ENCODE measurements at places on chromosomes 4 and X.

- no peak for DNase-seq
Observed at GRCh38 chr4:116088771-116089170, 975.4 kb upstream of the NDST4 start.

DNA sequence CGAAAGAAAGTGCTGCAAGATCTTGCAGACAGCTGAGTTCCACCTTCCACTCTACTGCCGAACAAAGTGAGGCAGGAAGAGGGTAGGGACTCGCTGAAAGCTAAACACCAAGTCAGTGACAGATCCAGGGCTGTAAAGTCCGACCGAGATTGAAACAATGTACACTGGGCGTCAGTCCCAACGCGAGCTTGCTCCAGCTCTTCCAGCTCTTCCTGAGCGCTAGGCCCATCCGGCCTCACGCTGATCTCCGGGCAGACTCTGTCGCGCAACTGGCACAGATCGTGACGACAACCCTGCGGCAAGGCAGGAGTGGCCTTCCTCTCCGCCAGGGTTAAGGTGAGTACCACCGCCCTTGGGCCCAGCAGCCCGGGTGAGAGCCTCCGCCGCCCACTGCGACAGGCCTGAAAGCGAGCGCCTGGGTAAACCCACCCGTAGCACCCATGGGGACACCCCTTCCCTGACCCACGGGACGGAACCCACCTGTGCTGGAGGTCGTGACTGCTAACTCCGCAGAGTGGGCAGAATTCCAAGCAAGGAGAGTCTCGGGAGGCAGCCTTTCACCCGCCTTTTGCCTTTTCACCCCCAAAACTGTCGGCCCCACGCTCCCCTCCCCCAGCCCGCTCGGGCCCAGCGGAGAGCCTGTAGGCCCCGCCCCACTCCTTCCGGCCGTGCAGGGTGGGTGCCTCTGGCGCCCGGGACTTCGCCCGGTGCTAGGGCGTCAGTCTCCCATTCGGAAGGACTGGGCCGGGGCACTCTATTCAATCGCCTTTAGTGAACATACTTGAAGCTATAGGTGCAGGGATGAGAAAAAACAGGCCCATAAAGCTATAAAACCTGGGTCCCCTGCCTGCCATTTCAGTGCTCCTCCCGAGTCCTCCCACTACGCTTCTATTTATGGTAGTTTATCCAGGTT lies at the start of gene TMLHE:
TMLHE (minus strand) TSS at position 641 of the 913 bp plus-strand sequence. CDS start 67,676 bp downstream, outside the sequence.
- DNase-seq = no peak

DNA sequence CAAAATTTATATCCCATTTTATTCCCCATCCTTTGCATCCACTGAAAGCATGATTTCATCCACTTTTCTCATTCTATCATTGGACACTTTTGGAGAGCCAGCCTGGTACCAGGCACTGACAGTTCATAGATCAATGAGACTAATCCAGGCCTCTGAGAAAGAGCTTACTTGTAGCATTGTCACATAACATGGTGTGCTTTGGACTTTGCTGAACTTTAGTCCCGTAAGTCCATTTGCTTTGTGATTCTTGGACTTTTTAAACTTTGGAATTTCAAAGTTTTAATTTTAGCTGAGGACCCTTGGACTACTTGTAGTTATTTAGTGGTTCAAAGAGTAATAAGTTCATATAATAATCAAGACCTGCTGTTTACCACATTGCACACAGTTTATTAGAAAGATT lies 11.5 kb downstream of the LIAS start:
- DNase-seq = no peak

DNA sequence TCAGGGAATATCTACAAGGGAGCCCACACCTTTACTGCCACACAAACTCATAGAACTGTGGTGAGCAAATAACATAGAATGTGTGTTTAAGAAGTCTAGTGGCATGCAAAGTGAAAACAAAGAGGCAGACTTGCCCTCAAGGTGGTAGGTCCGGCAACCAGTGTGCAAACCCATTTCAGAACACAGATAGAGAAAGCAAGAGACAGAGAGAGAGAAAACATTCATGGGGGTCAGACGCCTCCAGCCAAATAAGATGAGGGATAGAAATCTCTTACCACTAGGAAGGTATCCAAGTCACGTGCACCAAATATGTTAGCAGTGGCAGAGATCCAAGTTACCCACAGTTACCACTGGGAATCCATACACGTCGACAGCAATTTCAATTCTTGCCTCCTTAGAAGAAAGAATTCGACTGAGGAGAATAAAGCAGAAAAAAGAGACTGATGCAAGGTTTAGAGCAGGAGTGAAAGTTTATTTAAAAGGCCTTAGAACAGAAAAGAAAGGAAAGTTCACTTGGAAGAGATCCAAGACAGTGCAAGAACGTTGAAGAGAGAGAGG lies 252.8 kb downstream of the NAP1L3 start:
- no peak for DNase-seq

- DNase-seq = no peak
Observed at GRCh38 chrX:40733706-40734105, 1.6 kb downstream of the MED14 start.

DNA sequence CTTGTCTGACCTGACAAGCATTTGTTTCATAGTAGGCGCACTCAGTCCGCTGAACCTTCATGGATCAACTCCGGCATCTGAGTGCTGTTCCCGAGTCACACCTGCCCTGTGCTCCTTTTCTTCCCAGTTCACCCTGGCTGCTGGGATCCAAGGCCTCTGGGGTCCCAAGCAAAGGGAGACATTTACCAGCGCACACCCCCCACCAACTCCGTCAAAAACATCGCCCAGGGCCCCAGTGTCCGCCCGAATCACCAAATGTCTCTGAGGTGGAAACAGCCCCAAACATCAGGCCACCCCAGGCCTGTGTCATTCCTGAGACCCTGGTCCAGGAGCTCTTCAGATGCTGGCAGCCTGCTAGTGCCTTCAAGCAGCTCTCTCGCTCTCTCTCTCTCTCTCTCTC lies 5.1 kb downstream of the BLOC1S4 start:
- DNase-seq = no peak

DNA sequence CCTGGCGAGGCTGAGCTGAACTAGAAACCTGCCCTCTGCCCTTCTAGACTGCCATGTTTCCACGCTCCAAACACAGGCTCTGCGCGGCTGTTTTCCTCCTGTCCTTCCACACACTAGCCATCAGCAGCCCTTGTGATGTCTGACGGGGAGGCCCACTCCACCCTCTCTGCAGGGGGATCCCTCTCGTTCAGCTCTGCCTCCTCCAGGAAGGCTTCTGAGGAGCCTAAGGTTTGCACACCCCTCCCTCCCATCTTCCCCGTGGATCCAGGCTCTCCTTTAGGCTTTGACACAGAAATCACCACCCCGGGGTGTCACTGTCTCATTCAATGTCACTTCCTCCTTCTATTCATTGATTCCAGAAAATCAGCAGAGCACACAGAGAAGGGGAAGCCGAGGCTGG lies 38.6 kb upstream of the CRMP1 start:
- peak; percentile 85 for DNase-seq

- no peak for DNase-seq
Observed at GRCh38 chrX:154351183-154352011, 23.0 kb downstream of the FLNA start.

GRCh38 chrX:64805683-64806082 lies 170.6 kb downstream of the ZC4H2 start:
- DNase-seq = no peak

DNA sequence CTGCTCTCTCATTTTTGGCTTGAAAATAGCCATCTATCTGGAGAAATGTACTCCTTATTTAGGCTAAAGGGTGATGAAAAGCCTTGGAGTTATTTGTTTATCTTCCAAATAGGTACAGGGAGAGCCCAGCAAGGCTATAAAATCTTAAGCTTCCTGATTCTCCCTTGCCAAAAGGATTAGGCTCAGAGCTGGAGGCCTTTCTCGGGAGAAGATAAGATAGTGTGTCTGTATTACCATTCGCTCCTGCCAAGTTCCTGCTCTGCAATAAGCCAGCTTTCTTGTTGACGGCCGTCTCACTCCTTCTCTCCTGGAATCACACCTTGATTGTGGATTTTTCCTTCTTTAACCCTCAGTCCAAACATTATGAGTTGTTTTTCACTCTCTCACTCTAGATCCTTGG lies 171.8 kb upstream of the TTC29 start:
- no peak for DNase-seq

GRCh38 chrX:22057667-22058066 lies 25.5 kb downstream of the PHEX start:
- DNase-seq = no peak

DNA sequence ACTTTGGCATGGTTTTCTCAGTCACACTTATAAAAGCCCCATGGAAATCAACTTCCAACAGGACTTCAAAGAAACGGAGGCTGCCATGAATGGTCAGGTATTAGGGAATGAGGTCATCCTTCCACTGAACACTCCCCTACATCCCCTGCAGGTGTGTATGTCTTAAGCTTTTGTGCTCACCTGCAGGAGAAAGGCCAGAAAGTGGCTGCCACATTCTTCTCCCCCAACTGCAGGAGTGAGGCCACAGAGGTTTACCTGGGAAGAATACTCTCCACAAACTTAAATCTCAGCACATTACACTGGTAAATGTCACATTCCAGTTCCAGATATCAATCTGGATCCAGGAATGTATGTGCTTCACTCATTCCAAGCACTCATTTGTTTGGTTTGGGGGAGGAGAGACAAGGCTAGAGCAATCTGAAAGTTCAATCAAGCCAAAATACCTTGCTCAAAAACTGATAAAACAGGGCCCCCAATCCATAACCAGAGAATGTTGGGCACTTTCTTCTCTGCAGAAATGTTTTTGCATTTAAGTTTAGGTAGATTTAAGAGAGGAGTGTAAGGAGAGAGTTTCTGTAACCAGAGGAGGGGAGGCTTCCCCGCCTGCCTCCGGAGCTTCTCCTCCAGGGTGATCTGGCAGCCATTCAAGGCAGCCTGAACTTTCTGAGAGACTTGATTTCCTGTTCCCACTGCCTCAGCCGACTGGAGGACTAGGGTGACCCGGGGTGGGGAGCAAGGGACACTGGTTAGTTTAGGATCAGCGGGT lies 15.4 kb downstream of the FAM9C start:
- DNase-seq = no peak

GRCh38 chr4:101345596-101346350 lies 1.6 kb downstream of the PPP3CA start:
- peak; percentile 4 for DNase-seq

DNA sequence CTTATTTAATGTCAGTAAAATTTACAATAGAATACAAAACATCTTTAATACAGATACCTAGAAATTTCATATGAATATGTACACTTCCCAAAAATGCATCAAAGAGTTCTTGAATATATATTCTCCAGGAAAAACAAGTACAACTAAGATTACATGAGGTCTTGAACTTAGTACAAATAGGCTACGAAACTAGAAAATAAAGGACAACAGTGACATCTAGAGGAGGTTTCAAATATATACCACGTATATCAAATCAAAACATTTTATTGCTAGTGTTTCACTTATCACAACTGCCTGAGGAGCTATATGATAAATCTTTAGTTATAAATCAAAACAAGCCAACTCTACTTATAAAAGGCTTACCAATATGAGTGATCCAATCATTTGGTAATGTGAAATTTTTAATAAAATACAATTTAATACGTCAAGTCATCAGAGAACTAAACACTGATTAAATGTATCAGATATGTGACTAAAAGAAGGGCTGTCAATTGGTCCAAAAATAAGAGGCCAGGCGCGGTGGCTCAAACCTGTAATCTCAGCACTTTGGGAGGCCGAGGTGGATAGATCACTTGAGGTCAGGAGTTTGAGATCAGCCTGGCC lies 36.6 kb downstream of the ANAPC10 start:
- DNase-seq = no peak

DNA sequence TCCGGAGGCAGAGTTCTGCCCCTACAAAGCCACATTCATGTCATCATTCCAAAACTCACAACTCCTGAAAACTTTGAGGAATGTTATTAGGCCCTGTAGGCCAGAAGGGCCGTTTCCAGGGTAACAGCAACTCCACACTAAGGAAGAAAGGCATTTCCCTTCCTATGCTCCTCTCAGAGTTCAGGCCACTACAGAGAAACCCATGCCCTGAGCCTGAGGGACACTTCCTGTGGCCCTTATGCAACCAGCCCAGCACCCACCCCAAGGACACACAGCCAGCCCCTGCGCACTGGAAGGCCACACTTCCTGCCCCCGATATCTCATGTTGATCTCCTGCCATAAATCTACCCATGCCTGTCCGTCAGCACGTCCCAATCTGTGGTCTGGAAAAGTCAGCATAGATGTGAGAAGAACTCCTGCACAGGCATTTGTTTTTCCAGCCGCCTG lies 289.3 kb downstream of the BCOR start:
- no peak for DNase-seq

DNA sequence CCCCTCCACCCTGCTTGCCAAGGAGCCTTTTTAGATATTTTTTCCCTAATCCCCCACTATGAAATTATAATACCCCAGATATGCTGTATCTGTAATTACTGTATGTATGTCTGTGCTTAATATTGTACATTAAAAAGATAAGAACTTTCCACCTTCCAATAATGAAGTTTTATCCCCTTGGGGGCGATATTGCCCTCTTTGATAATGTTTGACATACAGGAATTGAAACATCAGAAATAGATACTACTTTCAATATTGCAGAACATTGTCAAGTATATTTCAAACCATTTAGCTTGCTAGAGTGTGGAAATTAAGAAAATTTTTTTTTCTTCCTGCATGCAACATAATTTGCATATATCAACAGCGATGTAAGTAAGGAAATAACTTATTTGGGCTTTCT lies 58.9 kb downstream of the NAF1 start:
- DNase-seq = no peak

- no peak for DNase-seq
Observed at GRCh38 chr4:121574618-121575017, 122.2 kb downstream of the ANXA5 start.

DNA sequence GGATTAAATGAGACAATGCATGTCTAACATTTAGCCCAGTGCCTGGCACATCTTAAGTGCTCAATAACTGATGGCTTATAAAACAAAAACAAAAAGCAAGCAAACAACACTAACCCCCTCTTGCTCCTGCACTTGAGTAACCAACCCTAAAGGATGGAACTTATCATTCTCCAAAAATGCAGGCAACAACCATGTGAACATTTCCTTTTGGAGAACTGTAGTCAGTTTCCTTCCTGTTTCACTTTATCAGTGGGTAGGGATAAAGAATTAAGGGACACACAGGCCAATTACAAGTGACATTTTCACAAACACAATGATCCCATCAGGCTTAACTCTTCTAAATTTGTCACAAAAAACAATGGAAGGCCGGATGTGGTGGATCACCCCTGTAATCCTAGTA lies 30.4 kb downstream of the RPS3A start:
- DNase-seq = no peak

GRCh38 chr4:57499786-57500185 lies 389.6 kb upstream of the IGFBP7 start:
- DNase-seq = no peak

- no peak for DNase-seq
Observed at GRCh38 chrX:100871594-100872560, 2.3 kb downstream of the NOX1 start.

- DNase-seq = no peak
Observed at GRCh38 chr4:3745886-3746656, 20.1 kb upstream of the ADRA2C start.

DNA sequence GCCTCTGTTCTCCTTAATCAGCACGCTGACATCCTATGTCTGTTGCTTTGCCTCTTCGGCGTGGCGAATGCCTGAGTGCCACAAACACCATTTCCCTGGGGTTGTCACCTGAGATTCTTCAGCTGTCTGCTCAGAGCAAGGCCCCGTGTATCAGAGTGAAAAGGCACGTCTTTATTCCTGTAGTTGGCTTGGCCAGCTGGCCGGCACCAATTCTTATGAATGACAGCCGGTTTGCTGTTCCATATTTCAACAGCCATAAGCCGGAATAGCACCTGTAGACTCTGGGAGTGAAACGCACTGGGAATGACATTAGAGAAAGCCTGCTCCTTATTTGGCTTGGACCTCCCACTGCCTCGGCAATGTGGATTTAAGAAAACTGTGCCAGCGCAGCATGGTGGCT lies 89.3 kb downstream of the MGST2 start:
- DNase-seq = peak; percentile 10

GRCh38 chr4:140185412-140186081 lies 31.6 kb upstream of the MAML3 start:
- no peak for DNase-seq

Measured in NCI-H187 (cell line).